ENCODE measurements at places on chromosomes 4 and X.

DNA sequence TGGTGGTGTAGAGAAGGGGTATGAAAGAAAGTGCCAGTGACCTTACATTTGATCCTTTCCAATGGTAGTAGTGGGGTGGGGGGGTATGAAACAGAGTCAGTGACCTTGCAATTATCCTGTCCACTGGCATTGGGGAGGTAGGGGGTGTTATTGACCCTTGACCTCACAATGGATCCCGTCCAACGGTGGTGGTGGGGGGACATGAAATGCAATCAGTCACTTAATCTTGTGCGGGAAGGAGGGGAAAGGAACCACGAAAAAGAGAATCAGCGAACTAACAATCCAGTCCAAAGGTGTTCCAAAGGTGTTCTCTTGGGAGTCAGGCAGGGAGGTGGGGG lies 619 bp upstream of the PDK3 start:
- no peak for DNase-seq
- H3K27ac ChIP-seq, result peak overlapping the region; percentile 94
- H3K36me3 ChIP-seq, result no peaks in the 10 kb centered on the region
- H3K27me3 ChIP-seq, result no peaks in the 10 kb centered on the region
- H3K4me1 ChIP-seq, result peaks cover 18% of the 10 kb centered on the region

DNA sequence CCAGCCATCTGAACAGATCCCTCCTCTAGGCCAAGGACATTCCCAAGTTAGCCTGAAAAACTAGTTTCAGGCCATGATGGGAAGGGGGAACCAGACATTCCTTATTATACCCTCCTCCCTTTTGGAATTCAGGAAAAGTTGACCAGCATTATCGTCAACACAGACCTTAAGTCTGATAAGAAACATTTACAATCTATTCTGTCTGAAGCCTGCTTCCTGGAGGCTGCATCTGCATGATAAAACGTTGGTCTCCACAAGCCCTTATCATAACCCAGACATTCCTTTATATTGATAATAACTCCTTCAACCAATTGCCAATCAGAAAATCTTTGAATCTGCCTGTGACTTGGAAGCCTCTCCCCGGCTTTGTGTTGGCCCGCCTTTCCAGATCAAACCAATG lies 44.3 kb downstream of the EFHC2 start:
- H3K27me3 ChIP-seq, result no peaks in the 10 kb centered on the region
- no peak overlapping the region for H3K4me3 ChIP-seq
- H3K27ac ChIP-seq, result no peak overlapping the region
- no peak for DNase-seq

DNA sequence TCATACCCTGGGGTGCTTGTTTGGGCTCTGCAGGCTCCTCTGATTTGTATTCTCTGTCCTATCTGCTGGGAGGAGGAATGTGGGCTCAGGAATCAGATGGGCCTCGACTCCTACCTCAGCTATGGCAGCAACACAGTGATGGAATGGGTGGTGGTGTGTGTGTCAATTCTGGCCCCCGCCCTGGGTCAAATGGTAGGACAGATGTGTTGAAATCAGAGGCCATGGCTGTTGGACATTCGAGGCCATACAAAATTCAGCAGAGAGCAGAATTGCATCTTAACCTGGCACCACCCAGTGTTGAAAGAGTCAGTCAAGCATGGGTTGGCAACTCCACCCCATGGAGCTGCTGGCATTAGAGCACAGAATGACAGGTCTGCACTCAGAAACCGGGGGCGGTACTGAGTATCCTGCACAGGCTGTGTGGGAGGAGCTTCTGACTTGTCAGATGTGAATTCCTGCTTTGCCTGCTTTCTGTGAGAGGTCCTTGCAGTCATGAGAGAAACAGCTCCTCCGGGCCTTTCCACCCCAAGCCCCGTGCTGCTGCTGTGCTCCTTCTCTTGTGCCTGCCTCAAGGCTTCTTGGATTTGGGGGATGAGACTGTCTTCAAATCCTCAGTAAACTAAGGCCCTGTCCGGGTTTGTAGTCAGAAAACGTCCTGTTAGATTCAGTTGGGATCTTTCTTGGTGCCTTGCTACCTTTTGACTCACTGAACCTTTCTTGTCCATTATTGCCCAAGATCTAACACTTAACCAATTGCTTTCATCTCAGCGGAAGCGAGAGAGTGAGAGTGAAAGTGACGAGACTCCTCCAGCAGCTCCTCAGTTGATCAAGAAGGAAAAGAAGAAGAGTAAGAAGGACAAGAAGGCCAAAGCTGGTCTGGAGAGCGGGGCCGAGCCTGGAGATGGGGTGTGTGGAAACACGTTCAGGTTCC lies 13.0 kb downstream of the DKC1 start:
- DNase-seq, result no peak
- no peaks in the 10 kb centered on the region for H3K27me3 ChIP-seq
- no peak overlapping the region for H3K4me3 ChIP-seq
- H3K4me1 ChIP-seq, result peaks cover 12% of the 10 kb centered on the region
- no peak overlapping the region for H3K27ac ChIP-seq

- H3K27me3 ChIP-seq, result no peaks in the 10 kb centered on the region
- no peak for DNase-seq
- H3K36me3 ChIP-seq, result no peaks in the 10 kb centered on the region
- H3K4me1 ChIP-seq, result peaks cover 2% of the 10 kb centered on the region
- H3K27ac ChIP-seq, result no peak overlapping the region
These were observed 298.7 kb upstream of the CLNK start for GRCh38 chr4:10983268-10983667.

GRCh38 chr4:95058991-95059390 lies 301.2 kb downstream of the BMPR1B start:
- no peaks in the 10 kb centered on the region for H3K27me3 ChIP-seq
- H3K4me3 ChIP-seq, result no peak overlapping the region
- no peak overlapping the region for H3K27ac ChIP-seq
- DNase-seq, result no peak
- H3K4me1 ChIP-seq, result no peaks in the 10 kb centered on the region

DNA sequence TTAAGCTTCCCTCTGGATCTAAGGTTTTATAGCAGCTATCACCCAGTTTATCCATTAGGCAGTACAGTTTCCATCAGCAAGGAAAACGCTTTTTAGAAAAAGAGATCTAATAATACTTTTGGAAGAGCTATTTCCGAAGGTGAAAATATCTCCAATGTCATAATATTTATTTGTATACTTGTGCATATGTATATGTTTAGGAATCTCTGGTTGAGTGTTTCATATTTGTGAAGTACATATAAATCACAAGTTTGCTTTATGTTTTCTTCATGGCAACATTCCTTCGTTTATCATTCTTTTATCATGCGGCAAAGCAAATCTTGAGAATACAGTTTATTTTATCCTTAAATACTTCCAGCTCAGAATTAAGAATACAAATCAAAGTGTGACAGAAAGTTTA lies 6.2 kb upstream of the PCDH18 start:
- H3K4me3 ChIP-seq, result no peak overlapping the region
- no peaks in the 10 kb centered on the region for H3K36me3 ChIP-seq
- H3K27me3 ChIP-seq, result no peaks in the 10 kb centered on the region
- H3K4me1 ChIP-seq, result no peaks in the 10 kb centered on the region
- H3K27ac ChIP-seq, result no peak overlapping the region
- no peak for DNase-seq

DNA sequence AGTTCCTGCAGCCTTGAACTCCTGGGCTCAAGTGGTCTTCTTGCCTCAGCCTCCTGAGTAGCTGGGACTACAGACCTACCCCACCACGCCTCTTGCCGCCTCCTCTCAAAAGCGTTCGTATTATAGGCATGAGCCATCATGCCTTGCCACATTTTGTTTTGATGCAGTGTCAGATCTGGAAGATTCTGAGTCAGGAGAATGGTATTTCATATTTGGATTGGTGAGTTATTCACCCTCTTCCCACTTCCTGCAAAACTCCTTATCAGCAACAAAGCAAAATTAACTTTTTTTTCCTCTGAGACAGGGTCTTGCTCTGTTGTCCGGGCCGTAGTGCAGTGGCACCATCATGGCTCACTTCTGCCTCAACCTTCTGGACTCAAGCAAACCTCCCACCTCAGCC lies 29.6 kb downstream of the REST start:
- H3K27ac ChIP-seq, result no peak overlapping the region
- no peak for DNase-seq
- no peak overlapping the region for H3K4me3 ChIP-seq
- no peaks in the 10 kb centered on the region for H3K4me1 ChIP-seq
- H3K36me3 ChIP-seq, result peaks cover 17% of the 10 kb centered on the region

- no peaks in the 10 kb centered on the region for H3K36me3 ChIP-seq
- no peak overlapping the region for H3K4me3 ChIP-seq
- H3K27ac ChIP-seq, result no peak overlapping the region
- H3K4me1 ChIP-seq, result no peaks in the 10 kb centered on the region
- no peak for DNase-seq
These were observed 168.5 kb upstream of the MXRA5 start for GRCh38 chrX:3514996-3515395.

GRCh38 chr4:125719987-125720386 lies 405.2 kb downstream of the FAT4 start:
- no peak for DNase-seq
- no peaks in the 10 kb centered on the region for H3K36me3 ChIP-seq
- H3K4me3 ChIP-seq, result no peak overlapping the region
- H3K4me1 ChIP-seq, result no peaks in the 10 kb centered on the region
- H3K27ac ChIP-seq, result no peak overlapping the region
- no peaks in the 10 kb centered on the region for H3K27me3 ChIP-seq

- H3K36me3 ChIP-seq, result no peaks in the 10 kb centered on the region
- no peaks in the 10 kb centered on the region for H3K4me1 ChIP-seq
- no peak overlapping the region for H3K27ac ChIP-seq
- no peak for DNase-seq
- no peak overlapping the region for H3K4me3 ChIP-seq
These were observed 40.5 kb upstream of the INPP4B start for GRCh38 chr4:142886566-142886965.

DNA sequence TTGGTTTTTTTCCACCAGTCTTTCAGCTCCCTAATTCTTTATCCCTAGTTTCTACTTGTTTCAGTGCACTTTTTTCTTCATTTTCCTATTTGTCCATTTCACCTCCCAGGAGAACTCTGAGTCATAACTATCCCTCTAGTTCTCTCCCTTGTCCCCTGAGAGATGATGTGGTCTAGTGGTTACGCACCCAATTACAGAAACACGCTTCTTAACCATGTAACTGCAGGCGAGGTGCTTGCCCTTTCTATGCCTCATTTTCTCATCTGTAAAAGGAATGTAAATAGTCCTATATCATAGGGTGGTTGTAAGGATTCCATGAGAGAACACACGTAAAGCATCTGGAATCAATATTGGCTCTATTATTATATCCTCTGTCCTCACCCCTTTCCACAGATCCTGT lies 8.8 kb upstream of the GRPR start:
- DNase-seq, result no peak
- no peaks in the 10 kb centered on the region for H3K36me3 ChIP-seq
- no peaks in the 10 kb centered on the region for H3K4me1 ChIP-seq
- no peaks in the 10 kb centered on the region for H3K27me3 ChIP-seq
- no peak overlapping the region for H3K27ac ChIP-seq

DNA sequence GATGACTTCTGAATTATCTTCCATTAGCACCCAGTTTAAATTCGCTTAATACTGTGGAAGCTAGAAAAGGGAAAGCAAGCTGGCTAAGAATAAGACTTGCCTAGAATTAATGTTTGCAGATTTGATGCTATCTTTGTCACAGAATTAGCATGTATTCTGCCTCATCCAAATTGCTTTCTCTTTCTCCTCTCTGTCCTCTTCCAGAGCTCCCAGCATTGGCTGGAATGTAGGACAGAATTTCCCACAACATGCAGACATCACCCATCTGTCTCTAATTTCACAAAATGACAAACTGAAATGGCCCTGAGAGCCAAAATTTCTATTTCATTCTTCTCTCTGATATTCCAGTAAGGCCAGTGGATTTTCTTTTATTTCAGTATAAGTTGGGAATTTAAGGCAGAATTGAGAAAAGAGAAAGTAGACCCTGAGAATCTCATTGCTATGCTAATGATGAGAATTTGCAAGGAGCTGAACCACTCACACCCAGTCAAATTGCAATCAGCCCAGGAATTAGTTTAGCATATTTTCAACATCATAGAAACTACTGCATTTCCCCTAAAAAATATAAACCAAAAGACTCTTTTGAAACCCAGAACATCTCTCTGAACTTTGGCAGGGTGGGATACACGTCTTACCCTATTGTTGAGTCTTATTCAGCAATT lies 188.8 kb downstream of the RCHY1 start:
- no peak for DNase-seq
- no peaks in the 10 kb centered on the region for H3K4me1 ChIP-seq
- no peaks in the 10 kb centered on the region for H3K27me3 ChIP-seq
- no peak overlapping the region for H3K27ac ChIP-seq
- no peaks in the 10 kb centered on the region for H3K36me3 ChIP-seq

GRCh38 chr4:174742561-174742960 lies 86.5 kb downstream of the GLRA3 start:
- no peaks in the 10 kb centered on the region for H3K36me3 ChIP-seq
- H3K27me3 ChIP-seq, result no peaks in the 10 kb centered on the region
- no peak overlapping the region for H3K27ac ChIP-seq
- H3K4me1 ChIP-seq, result no peaks in the 10 kb centered on the region

GRCh38 chrX:65674204-65674893 lies 6.9 kb downstream of the MSN start:
- H3K36me3 ChIP-seq, result no peaks in the 10 kb centered on the region
- H3K4me3 ChIP-seq, result peak overlapping the region; percentile 40
- no peaks in the 10 kb centered on the region for H3K27me3 ChIP-seq
- peak overlapping the region; percentile 64 for H3K27ac ChIP-seq

GRCh38 chr4:10521424-10521823 lies 64.2 kb upstream of the ZNF518B start:
- no peaks in the 10 kb centered on the region for H3K4me1 ChIP-seq
- no peaks in the 10 kb centered on the region for H3K27me3 ChIP-seq
- no peak overlapping the region for H3K4me3 ChIP-seq
- no peak for DNase-seq
- no peak overlapping the region for H3K27ac ChIP-seq

- no peak for DNase-seq
- no peaks in the 10 kb centered on the region for H3K4me1 ChIP-seq
- H3K27ac ChIP-seq, result no peak overlapping the region
These were observed 49.5 kb upstream of the GABRQ start for GRCh38 chrX:152588206-152588605.
